ENCODE measurements at places on chromosomes 12 and 14.

GRCh38 chr12:31015215-31015614 is 58.4 kb upstream of the DDX11 start:
- no peak for DNase-seq

- DNase-seq = no peak
These were observed 68.3 kb downstream of the ZC3H14 start for GRCh38 chr14:88631091-88631490.

GRCh38 chr12:69329669-69330428 is 18.3 kb upstream of the LYZ start:
- no peak for DNase-seq

DNA sequence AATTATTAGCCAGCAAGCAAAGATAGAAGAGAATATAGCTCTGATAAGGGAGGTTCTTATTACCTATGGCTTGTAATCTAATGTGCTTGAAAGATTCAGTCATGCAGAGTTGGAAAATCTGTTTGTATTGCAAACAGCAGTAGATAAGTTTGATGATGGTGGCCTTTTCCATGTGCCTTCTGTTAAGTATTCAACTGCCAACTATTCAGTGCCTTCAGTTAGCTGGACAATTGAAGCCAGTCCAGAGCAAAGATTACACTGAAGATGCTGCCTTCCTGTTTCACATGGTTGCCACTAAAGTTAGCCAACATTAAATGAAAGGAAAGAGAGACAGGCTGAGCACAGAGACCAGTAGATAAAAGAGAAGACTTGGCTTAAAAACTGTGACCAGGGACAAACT is 92.7 kb upstream of the SLC38A2 start:
- DNase-seq = no peak

DNA sequence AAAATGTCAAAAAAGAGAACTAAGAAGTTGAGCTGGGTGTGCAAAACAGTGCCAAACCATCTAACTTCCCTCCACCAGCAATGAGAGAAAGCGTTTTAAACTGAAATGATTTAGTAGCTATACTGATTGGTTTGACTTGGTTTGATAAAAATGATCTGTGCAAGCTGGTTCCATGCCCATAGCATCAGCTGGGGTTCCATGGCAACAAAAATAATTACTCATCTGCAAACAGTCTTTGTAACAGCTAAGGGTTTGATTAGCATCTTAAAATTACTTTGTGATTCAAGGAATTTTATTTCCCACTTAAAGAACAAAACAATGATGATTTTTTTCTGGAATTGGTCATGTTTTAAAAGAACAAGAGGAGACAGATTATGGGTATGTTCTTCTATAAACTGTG is 15.0 kb upstream of the BICD1 start:
- no peak for DNase-seq

DNA sequence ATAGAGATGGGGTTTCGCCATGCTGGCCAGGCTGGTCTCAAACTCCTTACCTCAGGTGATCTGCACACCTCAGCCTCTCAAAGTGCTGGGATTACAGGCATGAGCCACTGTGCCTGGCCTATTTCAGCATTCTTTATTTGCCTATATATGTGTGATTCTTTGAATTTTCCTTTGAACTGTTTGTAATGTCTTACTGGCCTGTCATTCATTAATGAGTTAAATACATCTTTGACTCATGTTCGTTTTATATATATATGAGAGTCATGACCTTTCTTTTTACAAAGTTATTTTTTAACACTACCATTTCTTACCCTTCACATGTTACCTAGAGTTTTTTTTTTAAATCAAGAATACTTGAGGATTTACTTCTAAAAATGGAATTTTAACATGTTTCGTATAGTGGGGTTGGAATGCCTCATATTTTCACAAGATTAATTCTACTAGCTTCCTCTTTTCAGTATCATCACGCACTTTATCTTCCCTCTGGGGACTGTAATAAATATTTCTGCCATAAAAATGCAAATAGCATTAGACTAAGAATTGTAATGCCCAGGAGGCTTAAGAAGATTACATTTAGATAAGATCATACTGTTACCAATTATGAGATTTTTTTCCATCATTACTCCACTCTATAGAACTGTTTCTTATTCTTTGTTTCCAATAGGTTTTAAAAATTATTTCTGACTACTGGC is 66.7 kb downstream of the NTN4 start:
- no peak for DNase-seq

DNA sequence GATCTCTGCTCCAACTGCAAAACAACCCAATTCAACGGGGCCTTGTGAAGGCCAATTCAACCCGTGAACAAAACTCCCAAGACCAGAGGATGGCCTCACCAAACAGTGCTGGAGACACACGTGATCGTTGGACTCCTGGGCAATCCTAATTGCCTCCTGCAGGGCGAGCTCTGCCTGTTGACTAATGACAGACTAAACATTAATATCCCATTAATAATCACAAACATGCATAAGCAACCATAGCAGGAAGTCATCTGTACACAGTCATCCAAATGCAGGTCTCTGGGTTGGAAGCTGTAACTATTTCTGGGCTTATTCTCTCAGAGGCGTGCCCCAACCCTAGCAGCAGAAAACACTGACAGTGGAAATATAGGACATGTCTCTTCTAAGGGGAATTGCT is 21.0 kb downstream of the ANAPC5 start:
- DNase-seq = no peak

- DNase-seq = no peak
These were observed 9.4 kb upstream of the PLBD2 start for GRCh38 chr12:113348849-113349536.

- no peak for DNase-seq
These were observed 5.1 kb upstream of the SMOC1 start for GRCh38 chr14:69873877-69874780.

DNA sequence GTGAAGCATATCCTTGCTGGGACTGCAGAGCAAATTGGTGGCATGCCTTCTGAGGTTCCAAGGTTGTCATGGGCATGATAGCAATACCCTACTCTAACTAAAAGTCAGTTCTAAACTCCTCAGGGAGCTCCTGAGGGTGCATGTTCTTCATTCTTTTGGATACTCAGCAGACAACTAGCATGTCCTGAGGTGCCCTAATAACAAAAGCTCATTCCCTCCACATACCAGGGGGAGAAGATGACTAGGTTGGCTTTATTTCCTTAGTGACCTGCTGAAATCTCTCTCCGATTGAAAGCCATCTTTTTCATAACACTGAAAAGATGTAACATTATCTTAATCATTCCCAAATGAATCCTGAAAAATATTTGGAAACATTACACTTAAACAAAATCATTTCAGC is 188.7 kb upstream of the IGF1 start:
- no peak for DNase-seq

DNA sequence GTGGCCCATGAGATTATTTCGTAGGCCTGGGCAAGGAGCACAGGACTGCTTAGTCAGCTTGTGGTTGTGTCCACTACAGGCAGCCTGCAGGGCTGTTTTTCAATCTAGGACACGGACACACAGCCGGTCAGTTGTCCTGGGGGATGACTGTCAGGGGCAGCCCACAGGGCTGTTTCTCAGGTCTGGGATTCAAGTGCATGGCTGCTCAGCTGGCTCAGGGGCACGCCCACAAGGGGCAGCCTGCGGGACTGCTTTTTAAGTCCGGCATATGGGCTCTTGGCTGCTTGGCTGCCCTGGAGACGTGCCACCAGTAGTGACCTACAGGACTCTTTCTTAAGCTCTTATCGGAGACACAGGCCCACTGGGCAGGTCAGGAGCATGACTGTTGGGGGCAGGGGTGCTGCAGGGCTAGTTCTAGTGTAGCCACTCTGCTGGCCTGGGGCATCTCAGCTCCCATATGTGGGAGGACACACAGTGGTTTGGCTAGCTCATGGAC is 26.6 kb upstream of the GTF2A1 start:
- DNase-seq = no peak

GRCh38 chr14:68908803-68909202 is 70.3 kb downstream of the ACTN1 start:
- DNase-seq = no peak

- no peak for DNase-seq
These were observed 612.7 kb upstream of the ATP2B1 start for GRCh38 chr12:90321369-90321768.

- DNase-seq = no peak
These were observed 29.9 kb downstream of the ANO4 start for GRCh38 chr12:100824476-100824875.

Data from endothelial cell (in vitro differentiated cells).